ENCODE measurements at places on chromosomes 11 and 22.

- no peak for DNase-seq
These were observed 28.3 kb downstream of the POU2AF1 start for GRCh38 chr11:111350811-111351210.

GRCh38 chr11:64017945-64018224, 17.8 kb upstream of the FLRT1 start:
- no peak for DNase-seq

- no peak for DNase-seq
These were observed 13.0 kb upstream of the MYEOV start for GRCh38 chr11:69280994-69281393.

DNA sequence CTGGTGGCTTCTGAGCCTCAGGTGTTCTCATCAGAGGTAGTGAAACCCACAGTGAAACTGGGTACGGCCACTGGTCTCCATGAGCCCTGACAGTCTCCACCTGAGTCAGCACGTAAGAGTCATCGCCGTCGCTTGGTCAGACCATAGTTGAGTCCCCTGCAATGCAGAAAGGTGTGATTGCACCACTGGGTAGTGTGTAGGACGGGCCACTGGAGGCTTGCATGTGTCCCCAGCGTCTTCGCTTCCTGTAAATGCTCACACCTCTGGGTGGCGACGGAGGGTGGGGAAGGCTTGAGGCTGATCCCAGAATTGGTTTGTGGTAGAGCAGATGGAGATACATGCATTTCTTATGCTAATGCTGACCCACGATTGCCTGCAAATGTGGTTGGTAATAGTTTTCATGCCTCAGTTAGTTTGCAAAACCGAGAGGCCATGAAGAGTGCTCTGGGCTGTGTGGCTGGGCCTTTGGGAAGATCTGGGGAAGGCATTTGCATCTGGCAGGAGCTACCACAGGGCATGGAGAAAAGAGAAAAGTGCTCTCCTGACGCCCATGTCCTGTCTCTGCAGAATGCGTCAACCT, 26.5 kb downstream of the CTTN start:
- no peak for DNase-seq

DNA sequence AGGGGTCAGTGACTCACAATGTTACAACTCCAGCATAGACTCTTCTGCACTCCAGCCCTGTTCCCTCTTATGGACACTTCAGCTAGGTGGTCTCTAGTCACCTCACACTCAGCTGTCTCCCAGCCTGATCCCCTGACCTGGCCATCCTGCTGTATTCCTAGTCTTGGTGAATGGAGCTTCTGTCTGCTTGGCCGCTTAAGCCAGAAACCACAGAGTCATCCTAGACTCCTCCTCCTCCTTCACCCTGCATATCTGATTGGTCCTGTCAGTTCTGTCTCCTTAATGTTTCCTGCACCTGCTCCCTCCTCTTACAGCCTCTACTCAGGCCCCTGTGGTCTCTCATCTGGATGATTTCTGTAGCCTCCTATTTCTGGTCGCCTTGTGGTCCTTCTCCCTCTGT, 144.9 kb downstream of the HIPK3 start:
- DNase-seq, result no peak

- no peak for DNase-seq
These were observed 83.6 kb upstream of the RASSF10 start for GRCh38 chr11:12925520-12925919.

DNA sequence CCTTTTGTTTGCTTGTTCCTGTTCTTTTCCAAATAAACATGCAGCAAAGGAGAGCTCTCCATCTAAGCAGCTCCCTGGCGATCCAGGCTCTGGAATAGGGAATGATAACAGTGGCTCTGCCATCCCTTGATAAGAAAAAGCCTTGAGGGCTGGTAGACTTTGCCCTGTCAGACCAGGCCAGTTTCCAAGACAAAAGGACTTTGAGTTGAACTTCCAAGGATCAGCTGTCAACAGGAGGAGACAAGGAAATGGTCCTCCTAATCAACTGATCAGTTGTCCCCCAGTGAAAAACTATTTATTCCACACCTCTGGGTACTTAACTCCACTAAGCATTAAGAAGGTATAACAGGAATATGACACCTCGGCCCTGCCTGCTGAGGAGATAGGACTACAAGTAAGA, 127.8 kb downstream of the PARVA start:
- no peak for DNase-seq

DNA sequence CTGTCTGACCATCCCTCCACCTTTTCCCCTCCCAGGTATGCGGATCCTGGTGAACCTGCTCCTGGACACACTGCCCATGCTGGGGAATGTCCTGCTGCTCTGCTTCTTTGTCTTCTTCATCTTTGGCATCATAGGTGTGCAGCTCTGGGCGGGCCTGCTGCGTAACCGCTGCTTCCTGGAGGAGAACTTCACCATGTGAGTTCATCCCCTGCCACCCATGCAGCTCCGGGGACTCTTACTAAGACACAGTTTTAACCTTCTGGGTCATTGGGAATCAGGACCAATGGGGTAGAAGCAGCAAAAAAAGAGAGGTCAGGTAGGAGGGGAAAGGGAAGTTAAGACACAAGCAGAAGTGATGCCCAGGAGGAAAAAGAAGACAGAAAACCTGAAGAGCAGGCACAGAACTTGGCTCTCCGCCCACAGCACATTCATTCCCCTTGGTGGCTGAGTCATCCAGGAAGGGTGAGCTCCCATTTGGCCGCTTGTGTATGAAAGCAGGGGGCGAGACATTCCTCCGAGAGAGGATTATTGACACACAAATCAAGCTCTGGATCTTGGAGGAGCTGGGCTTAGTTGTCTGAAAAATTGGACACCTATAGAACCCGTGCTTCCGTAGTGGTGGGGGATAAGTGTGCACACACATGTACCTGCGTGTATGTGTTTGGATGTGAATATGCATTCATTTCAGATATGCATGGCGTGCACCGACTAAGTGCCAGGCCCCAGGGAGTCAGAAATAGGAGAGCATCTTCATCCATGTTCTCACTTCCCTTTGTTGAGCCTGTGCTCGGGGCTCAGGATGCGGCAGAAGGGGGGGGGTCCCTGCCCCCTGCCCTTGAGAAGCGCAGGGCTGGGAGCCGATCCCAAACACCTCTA, 64.2 kb downstream of the CACNA1I start:
- DNase-seq, result peak; percentile 62

GRCh38 chr11:20600551-20600950, 1.1 kb downstream of the SLC6A5 start:
- DNase-seq, result no peak

- no peak for DNase-seq
These were observed 46.5 kb downstream of the FEZ1 start for GRCh38 chr11:125449565-125449964.

- no peak for DNase-seq
These were observed 22.0 kb downstream of the ST14 start for GRCh38 chr11:130181295-130182272.

DNA sequence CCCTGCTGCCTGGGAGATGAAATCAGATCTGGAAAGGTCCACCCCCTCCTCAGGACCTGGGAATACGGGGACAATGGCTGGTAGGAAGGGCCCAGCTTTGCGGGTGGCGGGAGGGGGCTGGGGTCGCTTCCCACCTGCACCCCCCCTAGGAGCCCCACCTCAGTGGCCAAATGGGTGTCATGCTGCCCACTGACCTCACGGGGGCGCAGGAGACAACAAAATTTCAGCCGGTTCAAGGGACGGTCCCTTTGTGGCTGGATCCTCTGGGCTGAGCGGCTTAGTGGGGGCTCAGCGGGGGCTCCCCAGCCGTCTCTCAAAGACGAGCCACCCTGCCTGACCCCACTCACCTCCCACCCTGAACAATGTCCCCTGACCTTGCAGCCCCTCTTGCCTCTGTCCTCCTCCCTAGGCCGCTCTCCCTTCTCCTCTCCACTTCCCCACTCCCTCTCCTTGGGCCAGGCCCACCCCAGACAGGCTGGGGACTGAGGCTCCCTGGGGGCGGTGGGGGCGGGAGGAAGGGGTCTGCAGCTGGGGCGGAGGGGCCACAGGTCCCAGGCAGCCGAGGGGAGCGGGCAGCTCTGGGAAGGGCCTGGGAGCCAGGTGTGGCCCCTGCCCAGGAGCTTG, 39.3 kb upstream of the H19 start:
- DNase-seq, result no peak

- no peak for DNase-seq
These were observed 93.2 kb downstream of the LRRC32 start for GRCh38 chr11:76577226-76577920.

DNA sequence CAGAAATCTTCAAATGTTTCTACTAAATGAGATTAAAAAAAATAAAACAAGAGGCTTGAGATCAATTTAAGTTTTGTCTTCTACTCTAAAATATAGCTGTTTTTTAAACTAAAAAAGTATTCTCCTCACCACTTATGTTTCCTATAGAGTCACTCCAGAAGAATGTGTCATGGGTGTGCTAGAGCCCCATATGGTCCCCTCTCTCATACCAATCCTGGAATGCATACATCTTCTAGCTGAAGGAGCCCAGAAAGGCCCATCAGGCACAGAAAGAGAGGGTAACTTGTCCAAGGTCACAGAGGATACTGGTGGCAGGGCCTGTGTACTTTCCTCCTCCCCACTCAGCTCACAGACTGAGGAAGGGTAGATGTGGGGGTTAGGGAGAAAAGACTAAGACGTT, 34.4 kb downstream of the RELT start:
- DNase-seq, result no peak

- peak; percentile 58 for DNase-seq
These were observed 27.8 kb downstream of the MORC2 start for GRCh38 chr22:30940685-30941362.

DNA sequence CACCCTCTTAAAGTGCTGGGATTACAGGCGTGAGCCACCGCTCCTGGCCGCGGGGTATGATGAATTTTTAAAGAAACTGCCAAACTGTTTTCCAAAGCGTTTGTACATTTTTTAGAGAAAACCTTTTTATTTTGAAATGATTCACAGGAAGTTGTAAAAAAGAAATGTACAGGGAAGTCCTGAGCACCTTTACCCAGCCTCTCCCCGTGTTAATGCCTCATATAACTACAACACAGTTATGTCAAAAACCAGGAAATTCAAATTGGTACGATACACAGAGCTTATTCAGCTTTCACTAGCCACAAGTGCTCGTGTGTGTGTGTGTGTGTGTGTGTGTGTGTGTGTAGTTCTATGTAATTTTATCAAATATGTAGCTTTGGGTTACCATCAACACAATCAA, 7.0 kb upstream of the FAM118A start:
- no peak for DNase-seq

DNA sequence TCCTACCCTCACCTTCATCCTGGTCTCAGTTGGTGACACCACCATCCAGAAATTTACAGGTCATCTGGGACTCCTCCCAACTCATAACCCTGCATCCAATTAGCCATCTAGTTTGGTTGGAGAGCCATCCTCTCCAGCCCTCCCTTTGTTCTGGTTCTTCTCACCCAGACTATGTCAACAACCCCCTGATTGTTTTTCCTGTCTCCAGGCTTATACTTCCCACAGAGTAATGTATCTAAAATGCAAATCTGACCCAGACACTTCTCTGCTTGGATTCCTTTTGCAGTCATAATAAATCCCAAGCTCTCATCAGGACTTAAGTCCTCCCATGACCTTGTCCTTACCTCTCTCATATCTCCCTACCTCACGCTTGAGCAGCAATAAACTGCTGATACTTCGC, 3.0 kb downstream of the TTC12 start:
- no peak for DNase-seq

- DNase-seq, result no peak
These were observed 196.4 kb downstream of the GUCY1A2 start for GRCh38 chr11:106821826-106822225.

DNA sequence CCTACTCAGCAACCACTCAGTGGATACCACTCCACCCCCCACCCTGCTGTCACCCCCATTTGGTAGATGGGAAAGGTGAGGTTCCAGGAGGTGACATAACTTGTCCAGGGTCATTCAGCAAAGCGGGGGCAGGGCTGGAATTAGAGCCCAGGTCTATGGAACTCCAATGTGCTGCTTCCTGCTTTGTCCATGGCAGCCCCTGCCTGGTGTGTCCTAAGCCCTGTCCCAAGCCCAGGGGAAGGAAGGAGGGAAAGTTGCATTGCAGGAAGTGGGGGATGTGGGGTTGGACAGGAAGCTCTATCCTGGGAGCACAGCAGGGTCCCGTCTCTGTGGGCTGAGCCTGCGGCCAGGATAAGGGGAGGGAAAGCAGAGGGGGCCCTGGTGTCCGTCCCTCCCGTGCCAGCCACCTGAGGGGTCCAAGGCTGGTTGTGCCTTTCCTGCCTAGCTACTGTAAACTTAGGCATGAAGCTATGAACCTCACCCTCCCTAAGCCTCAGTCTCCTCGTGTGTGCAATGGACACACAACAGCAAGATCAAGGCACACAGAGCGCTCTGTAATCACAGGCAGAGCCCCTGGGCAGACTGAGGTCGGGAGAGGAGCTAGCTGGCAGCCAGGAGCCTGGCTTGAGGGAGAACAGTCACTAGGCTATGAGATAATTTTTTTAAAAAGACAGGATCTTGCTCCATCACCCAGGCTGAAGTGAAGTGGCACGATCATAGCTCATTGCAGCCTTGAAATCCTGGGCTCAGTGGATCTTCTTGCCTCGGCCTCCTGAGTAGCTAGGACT, 12.9 kb downstream of the GAL3ST1 start:
- no peak for DNase-seq

DNA sequence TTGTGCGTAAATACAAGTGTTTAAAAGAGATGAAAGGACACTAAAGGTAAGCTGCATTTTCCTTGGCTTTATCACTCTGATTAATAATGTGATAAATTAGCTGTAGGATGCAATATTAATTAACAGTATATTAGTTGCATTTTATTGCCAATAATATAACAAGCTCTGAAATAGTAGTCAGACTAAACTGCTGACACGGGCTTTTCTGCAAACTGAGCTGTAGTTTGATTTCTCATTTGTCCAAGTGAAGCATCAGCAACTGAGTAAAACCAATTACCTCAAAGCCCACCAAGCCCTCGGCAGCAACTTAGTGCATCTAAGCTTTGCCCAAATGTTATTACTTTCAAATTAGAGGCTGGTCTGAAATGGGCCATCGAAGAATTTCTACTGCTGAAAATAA, 33.5 kb downstream of the ARL14EP start:
- DNase-seq, result no peak

DNA sequence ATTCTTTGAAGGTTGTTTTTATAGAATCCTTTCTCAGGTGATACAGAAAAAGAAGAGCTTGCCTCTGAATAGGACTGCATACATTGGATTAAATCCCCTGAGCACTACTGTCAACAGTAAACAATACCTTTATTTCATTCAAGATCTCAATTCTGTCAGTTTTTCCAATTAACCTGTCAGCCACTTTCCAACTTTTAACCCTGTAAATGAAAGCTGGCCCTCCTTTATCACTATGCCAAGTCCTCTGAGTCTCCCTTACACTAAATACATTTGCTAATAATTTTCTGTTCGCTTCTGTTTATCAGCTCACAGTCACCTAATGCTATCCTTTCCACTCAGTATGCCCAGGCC, 213.7 kb upstream of the ARHGAP42 start:
- no peak for DNase-seq

GRCh38 chr22:21033895-21034294, 1.5 kb upstream of the SLC7A4 start:
- DNase-seq, result no peak

DNA sequence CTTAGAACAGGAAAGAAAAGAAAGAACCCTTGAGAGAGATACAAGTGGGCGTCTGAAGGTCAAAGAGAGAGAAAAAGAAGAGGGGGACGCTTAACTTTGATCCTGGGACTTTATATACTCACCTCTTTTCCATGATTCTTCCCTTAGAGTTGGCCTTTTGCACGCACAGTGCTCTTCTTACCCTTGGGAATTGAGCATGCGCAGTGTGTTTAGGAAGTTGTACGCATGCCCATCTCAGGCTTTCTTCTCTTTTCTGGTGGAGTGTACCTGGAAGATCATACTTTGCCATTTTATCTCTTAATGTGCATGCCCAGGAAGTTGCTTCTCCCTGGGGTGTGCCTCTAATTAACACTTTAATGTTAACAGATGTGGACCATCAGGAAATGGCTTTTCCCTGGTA, 229.6 kb upstream of the ANO3 start:
- no peak for DNase-seq
